ENCODE measurements at places on chromosomes 12 and 14.
A peak's percentile ranks its signal among the peaks of the same experiment; 100 is the strongest.

- no peak for DNase-seq
These were observed 8.1 kb upstream of the LHX5 start for GRCh38 chr12:113479590-113480335.

GRCh38 chr14:68767248-68767645, 25.6 kb downstream of the ZFP36L1 start:
- no peak for DNase-seq

DNA sequence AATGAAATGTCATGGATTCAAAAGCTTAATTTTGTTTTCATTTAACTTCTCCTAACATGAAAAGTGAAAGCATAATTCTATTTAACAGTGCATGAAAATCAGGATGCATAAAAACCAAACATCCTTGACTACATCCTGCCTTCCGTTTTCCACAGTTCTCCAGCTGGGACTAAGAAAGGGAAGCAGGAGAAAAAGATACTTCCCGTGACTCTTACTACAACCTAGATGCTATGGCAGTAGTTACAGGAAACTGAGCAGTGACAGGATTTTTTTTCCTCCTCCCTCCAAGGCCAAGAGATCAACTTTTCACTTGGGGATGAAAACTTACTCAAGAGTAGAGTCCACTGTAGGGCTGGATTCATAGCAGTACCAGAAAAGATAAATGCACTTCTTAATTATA, 2.6 kb downstream of the EXOC5 start:
- DNase-seq = peak; percentile 14

DNA sequence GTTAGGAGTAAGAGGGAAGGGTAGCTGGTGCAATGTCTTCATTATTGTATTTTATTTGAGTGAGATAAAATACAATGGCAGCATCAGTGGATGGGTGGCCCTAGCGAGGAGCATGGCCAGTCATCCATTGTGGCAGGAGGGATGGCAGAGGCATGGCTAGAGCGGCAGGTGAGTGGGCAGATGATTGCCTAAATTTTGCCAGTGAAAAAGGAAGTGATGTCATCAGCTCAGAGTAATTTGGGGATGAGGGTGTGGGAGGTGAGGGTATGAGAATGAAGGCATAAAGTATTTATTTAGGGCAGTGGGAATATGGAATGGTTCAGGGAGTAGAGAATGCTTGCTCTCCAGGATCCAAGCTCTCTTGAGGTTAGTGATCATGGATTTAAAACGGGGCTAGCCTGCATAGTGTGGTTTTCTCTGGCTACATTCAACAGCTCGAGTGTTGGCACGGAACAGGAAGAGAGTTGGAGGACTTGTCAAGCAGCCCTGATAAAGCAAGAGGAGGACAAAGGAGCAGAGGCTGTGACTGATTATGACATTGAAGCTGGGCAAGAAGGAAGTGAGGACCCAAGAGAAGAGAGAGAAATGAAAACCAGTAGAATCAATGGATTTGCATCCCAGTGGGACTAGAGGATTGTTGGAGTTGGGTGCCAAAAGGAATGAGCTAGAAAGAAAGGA, 18.7 kb upstream of the SERPINA6 start:
- no peak for DNase-seq

- DNase-seq = no peak
These were observed 121.1 kb upstream of the SYT10 start for GRCh38 chr12:33560653-33561208.

- no peak for DNase-seq
These were observed 430.9 kb downstream of the ATP23 start for GRCh38 chr12:58372298-58372697.

GRCh38 chr14:69685218-69685616, 73.8 kb downstream of the SUSD6 start:
- no peak for DNase-seq

DNA sequence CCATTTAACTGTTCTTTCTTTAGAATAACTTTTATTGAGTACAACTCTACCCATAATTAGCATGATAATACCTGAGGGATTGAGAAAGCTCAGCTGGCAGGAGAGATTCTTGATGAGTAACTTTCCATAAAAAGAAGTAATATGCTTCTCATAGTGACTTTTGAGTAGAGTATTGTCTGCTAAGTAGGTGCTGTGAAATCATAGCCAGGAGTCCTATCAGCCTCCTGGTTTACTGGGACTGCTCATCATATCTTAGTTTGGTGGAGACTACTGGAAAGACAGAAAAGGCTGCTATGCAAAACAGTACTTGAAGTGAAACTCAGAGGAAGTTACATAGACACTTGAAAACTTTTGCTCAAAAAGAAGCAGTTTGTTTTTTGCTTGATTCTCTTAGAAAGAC, 113.3 kb upstream of the ATP2B1 start:
- no peak for DNase-seq

DNA sequence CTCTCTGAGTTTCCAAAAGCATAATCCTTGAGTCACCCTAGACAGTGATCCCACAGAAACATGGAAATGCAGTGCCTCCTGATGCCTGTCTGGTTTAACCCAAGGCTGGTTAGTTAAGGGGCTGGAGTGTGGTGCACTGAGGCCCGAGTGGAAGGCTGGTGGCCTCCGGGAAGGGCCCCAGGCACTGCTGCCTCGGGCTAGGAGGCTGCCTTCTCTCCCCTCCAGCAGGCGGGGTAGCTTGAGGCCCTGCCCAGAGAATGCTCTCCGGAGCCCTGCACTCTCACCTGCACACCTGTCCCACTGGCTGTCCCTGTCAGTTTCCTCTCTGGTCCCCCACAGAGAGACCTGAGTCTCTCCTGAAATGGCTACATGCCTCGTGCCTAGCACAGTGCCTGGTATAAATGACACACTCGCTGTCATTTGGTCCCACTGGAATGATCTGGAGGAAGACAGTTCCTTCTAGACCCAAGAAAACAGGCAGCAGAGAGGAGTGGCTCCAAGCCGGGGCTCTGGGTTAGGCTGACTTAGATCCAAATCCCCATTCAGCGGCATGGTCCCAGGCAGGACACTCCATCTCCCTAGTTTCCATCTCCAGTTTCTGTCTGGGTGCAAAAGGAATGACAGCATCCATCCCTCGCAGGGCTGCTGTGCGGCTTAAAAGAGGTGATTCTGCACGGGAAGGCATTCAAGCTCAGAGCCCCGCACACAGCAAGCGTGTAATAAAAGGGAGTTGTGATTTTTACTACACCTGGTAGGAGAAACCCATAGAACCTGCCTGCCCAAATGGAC, 54.0 kb downstream of the RBM19 start:
- no peak for DNase-seq

GRCh38 chr12:116338064-116338846, 60.8 kb upstream of the MED13L start:
- no peak for DNase-seq

- no peak for DNase-seq
These were observed 31.7 kb downstream of the TDG start for GRCh38 chr12:103997286-103997900.
